ENCODE measurements at places on chromosomes 1 and 21.

DNA sequence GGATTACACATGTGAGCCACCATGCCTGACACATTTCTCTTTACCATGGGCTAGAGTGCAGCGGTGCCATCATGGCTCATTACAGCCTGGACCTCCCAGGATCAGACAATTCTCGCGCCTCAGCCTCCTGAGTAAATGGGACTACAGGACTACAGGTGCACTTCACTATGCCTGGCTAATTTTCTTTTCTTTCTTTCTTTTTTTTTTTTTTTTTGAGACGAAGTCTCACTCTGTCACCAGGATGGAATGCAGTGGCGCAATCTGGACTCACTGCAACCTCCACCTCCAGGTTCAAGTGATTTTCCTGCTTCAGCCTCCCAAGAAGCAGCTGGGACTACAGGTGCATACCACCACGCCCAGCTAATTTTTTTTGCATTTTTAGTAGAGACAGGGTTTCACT, 14.8 kb upstream of the KIF1B start:
- DNase-seq: no peak

GRCh38 chr1:85465786-85466134, 801 bp upstream of the DDAH1 start:
- no peak for DNase-seq

DNA sequence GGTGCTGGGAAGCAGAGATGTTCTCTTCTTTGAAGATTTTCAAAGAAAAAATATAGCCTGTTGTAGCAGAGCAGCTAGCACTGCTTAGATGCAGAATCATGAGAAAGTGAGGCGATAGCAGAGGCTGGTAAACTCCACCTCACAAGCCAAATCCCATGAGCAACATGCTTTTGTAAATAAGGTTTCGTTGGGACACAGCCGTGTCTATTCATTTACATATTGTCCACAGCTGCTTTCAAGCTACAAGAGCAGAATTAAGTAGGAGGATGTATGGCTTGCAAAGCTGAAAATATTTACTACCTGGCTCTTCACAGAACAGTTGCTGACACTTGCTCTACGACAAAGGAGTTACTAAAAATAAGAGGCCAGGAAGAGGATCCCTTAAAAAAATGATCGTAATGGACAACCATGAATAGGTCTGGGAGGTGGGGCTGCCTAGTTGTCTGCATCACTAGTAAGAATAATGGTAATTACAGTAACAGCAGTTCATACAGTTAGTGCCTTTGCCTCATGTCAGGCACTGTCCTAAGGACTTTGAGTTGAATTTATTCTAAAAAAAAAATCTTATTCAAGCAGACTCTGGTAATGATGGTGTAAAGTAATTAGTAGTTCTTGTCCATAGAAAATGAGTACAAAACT, 622.0 kb downstream of the KIF26B start:
- no peak for DNase-seq

DNA sequence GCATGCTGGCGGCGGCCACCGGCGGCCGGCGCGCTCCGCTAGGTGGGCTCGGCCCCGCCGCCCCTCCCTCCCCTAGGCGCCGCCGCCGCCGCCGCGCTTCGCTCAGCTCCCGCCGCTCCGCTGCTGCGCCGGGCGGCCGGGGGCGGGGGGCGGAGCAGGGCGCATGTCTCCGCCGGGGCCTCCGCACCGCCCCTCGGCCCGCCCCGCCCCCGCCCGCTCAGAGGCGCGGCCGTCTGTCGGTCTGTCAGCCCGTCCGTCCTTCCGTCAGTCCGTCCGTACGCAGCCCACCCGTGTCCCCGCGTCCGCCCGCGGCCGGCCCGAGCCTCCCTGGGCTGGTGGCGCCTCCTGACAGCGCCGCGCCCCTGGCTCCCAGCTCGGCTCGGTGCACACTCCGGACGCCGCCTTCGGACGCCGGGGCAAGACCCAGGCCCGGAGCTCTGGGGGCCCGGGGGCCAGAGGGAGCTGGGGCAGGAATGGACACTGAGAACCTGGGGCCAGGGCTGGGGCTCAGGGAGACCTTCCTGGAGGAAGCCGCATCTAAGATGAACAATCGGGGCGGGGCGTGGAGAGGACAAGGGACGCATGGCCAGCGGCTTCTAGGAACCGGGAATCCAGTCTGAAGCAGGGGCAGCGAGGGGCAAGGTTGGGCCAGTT, at the start of gene GPR153:
Gene GPR153 (minus strand): TSS at position 138 of the 654 bp plus-strand sequence. CDS start 6,193 bp downstream, outside the sequence.
- peak; percentile 66 for DNase-seq

- DNase-seq: no peak
These were observed 124.8 kb upstream of the GORAB start for GRCh38 chr1:170407138-170407537.

DNA sequence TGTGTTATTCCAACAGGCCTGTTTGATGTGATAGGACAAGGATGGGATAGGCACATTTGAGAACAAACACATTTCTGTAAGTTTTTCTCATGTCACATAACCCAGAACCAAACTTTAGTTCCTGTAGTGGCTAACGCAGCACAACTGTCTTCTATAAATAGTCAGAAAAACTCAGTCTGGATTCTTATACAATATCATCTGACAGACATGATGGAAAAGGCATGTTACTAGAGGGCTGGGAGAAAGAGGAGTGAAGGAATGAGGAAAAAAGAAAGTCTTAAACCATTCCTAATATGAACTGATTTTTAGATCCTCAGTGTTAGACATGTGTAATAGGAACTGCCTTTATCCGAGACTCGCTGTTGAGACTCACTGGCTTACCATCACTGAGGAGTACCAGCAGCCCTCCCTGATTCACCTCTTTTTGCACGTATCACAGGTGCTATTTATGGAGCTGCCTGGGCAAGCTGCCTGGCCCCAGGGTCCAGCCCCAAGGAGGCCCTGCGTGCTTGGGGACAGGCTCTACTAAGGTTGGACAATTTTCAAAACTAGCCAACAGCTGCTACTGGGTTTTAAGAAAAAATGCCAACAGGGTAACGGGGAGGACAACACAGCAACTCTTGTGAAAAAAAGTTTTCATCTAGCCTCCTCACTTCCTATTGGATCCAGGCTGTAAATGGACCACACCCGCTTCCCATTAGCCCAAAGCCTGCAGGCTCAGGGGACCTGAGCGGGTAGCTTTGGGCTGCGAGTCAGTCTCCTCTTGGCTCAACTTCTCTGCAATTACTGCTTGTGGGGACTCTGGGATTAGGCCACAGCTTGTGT, 30.7 kb upstream of the SERBP1 start:
- no peak for DNase-seq

GRCh38 chr1:19605967-19606366, 38.1 kb upstream of the NBL1 start:
- DNase-seq: no peak

- no peak for DNase-seq
These were observed 84.9 kb downstream of the CLEC20A start for GRCh38 chr1:178411756-178412399.

DNA sequence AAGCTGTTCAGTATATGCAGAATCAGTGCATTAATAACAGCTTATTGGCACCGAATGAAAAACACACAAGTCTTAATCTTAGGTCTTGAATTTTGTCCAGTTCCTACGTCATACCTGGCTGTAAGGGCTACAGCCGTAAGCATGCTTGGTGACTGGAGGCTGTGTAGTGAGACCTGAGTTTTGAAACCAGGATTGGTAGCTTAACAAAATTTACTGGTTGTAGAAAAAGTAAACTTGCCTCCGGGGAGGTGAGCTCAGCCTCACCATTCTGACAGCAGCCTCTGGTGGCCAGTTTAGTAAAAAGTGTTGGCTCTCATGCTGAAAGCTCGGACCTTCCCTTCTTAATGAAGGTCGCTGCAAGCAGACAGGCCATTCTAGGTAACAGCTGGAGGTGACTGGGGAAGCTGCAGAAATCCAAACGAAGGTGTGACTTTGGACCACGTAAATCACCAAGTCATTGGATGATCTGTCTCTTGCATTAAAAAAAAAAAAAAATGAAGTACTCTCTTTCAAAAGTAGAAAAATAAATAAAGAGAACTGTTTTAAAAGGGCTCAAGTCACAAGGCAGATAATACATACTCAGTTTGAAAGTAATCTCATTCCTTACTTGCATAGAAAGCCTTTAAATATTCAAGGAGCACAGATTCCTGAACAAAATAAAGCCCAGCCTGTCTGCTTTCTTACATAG, 48.9 kb downstream of the HLCS start:
- DNase-seq: no peak

DNA sequence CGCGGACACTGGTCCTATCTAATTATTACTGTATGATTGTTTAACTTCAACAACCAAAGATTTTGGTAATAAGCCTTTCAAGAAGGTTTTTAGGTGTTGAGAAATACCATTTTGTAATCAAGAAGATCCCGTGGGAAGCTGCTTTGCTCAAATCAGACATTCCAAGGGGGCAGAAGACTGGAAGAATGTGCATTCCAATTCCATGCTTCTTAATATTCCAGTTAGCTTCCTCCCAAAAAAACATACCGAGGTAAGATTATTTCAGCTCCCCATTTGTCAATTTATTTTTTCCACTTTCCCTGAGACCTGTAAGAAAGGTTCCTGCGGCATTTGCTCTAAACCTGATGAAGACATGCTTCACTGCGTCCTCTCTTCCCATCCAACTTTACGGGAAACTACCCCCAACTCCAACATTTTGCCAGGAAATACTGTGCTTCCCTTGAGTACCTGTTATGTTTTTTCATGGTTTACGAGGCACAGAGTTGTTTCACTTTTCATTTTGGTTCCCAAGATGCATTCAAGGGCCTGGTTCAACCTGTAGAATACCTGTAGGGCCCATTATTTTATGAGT, 4.1 kb downstream of the CNN3 start:
- DNase-seq: no peak

- DNase-seq: no peak
These were observed 803 bp upstream of the RHBG start for GRCh38 chr1:156368157-156368658.

DNA sequence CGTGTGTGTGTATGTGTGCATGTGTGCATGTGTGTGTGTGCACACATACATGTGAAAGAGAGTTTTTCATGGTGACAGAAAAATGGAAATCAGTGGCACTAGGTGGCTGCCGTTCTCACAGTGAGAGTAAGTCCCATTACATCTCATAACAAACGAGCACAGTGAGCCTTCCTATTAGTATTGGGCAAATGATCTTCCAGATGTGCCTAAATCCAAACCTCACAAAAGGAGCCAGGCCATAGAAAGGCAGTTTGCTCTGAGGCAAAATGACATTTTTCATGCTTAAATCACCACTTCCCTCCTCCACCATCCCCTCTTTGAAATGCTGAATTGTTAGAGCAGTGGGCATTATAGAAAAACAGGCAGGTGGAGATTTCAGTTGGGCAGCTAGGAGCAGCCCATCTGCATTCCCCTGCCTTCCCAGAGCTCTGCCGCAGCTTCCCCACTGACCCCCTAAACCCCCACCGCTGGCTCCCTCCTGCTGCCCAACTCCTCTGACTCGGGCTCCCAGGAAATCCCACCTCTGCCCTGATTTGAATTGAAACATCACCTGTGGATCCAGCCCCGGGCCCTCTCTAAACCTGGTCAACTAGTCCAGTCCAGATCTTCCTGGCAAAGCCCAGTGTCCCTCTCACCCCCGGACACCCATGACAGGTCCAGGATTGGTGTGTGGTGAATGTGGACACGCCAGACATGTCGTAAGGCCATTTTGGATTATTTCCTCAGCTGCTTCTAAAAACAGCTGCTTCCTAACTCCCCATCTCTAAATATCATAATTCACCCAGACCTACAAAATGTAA, 190.5 kb downstream of the SEC16B start:
- DNase-seq: no peak

GRCh38 chr1:216670118-216670883, 52.9 kb downstream of the ESRRG start:
- DNase-seq: no peak

GRCh38 chr1:15220825-15221431, 26.1 kb upstream of the FHAD1 start:
- DNase-seq: no peak

DNA sequence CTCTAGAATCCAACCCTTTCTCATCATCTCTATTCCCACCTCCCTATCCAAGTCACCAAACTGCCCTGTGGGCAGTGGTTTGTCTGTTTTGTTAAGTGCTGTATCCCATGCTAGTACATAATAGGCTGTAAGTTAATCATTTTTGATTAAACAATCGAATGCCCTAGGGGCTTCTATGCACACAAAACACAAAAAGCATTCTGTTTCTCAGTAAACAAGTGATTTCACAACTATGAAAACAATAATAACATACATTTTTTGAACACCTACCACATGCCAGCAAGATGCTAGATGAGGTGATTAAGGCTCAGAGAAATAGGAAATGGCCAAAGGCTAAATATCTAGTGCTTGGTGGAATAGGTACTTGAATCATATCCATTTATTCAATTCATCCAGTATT, 5.0 kb upstream of the GUCA2B start:
- no peak for DNase-seq

- DNase-seq: no peak
These were observed 71.0 kb downstream of the PGBD5 start for GRCh38 chr1:230355128-230355527.

- DNase-seq: no peak
These were observed 570.3 kb downstream of the LRRIQ3 start for GRCh38 chr1:73627723-73628122.

GRCh38 chr21:31559368-31560119, 99.9 kb upstream of the SOD1 start:
- DNase-seq: peak; percentile 95

DNA sequence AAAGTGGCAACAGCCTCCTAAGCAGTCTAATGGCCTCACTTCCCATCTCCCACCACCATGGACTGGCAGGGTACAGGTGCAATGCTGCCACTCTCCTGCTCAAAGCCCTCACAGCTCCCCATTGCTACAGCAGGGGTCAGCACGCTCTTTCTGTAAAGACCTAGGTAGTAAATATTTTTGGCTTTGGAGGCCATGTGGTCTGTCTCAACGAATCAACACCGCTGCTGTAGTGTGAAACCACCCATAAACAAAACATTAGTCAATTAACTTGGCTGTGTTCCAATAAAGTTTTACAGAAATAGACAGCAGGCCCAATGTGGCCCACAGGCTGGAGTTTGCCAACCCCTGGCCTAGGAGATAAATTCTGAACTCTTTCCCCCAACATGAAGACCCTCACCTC, 44.6 kb upstream of the TMEM125 start:
- no peak for DNase-seq

- DNase-seq: no peak
These were observed 10.5 kb upstream of the SRP9 start for GRCh38 chr1:225766967-225767633.
